ENCODE measurements at places on chromosomes 3 and 15. TPM values are rescaled to one million over a fixed set of nuclear protein-coding genes. Genes with fewer than 3 reads are reported as not detected.

GRCh38 chr3:138180375-138181029 is 5.8 kb upstream of the DBR1 start:
- DNase-seq = peak; percentile 43

- no peak for DNase-seq
Observed at GRCh38 chr3:161770484-161771386, 274.1 kb downstream of the OTOL1 start.

The PAK6 gene
- total RNA-seq = 1.2 TPM

The GJD2 gene
- not detected for total RNA-seq

The OSBPL10 gene
- 310 TPM for total RNA-seq

DNA sequence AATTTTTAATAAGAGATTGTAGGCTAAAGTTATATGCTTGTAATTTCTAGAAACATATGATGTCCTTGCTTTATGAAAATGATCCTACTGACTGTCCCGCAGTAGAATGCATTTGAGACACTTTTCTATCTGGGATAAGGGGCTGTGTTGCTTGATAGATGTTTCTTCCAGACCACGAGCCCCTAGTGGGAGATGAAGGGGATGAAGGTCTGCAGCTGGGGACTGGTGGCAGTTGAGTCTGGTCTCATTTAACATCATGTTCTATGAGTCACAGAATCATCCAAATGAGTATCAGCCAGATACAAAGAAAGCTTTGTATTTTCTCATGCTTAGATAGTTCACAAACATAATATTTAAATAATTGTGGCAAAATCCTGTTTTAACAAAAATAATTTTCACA is 84.3 kb upstream of the PRTG start:
- no peak for DNase-seq

Measured in B cell (primary cell).